ENCODE measurements at places on chromosomes 16 and 17.

DNA sequence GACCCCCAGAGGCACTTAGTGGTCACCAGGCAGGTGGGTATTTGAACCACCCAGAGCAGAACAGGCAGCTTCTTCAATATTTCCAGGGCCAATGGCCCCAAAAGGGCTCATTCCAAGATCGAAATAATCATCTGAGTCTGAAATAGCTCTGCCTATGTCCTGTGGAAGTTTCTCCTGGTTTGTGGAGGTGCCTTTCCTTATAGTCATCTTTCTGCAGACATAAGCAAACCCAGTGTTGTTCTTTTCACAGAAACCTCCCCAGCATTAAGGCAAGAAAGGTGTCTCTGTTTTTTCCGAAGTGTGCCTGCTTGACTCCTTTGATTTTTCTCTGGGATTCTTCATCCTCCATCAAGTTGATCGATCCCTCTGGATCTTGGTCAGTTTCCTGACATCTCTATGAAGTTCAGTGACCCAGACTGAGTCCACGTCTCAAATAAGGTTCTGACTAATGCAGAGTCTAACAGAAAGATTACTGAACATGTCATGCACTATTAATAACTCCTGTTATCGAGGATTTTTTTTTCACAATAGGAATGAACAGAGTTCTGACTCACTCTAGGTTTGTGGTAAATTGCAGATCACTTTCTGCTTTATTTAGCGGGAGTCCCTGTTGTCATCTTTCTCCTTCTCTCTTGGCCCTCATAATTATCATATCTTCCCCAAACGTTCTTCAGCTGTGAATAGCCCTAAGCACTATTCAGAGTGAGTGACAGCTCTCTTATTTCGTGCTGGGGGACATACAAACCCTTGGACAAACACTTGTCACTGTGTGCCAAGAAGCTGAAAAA is 1.5 kb downstream of the LRRC3C start:
- no peak for DNase-seq

DNA sequence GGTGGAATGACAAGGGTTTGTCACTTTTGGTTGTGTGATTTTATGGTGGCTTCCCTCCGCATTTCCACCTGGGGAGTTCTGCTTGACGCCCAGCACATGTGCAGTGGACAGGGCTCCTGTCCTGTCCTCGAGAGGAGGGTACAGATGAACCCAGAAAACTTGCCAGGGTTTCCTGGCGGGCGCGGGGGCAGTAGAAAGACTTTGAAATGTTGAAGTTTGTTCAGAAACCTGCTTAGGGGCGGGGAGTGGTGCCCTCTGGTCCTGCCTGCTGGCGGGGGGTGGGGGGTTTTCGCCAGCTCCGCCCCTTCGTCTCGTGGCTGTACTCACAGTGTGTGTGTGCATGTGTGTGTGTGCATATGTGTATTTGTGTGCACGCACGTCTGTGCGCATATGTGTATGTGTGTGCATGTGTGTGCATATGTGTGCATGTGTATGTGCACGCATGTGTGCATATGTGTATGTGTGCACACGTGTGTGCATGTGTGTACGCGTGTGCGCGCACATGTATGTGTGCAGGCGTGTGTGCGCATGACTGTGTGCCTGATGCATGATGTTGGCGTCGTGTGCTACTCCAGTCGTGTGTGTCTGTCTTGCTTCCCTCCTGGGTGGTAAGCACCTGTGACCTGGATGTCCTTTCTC is 6.8 kb downstream of the FN3KRP start:
- no peak for DNase-seq

DNA sequence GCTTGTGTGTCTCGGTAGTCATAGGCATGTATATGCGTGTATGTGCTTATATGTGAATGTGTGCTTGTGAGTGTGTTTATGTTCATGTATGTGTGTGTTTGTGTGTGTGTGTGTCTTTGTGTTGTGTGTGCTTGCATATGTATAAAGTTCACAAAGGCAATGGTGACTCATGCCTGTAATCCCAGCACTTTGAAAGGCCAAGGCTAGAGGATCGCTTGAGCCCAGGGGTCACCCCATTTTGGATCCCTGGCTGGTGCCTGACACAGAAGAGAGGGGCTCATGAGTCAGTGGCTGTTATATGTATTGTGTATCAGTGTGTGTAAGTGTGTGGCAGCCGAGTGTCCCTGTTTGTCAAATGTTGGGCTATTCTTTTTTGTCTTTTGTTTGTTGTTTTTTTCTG is 69.3 kb downstream of the ABCC1 start:
- no peak for DNase-seq

GRCh38 chr16:64589836-64590235 is 532.0 kb downstream of the CDH11 start:
- DNase-seq: no peak

DNA sequence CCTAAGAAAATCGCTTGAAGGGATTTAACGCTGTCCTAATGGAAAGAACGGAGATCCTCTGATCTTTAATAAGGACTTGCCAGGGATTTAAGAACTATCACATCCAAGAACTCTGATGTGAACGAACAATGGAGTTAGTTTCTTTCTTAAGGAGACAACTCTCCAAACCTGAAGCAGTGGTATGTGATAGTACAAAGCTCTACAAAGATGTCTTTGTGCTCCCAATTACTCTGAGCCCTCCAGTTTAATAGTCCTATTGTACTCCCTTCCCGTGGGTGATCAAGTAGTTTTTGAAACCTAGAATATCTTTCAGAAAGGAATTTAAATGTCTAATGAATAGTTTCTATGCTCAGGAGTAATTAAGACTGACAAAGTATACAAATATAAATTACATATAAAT is 123.8 kb downstream of the FTO start:
- DNase-seq: no peak

GRCh38 chr17:31566992-31567373 is 175.5 kb downstream of the RAB11FIP4 start:
- no peak for DNase-seq

GRCh38 chr17:67281053-67281452 is 36.1 kb upstream of the HELZ start:
- no peak for DNase-seq

- no peak for DNase-seq
Measured at GRCh38 chr16:1354815-1355540, 3.2 kb downstream of the GNPTG start.

DNA sequence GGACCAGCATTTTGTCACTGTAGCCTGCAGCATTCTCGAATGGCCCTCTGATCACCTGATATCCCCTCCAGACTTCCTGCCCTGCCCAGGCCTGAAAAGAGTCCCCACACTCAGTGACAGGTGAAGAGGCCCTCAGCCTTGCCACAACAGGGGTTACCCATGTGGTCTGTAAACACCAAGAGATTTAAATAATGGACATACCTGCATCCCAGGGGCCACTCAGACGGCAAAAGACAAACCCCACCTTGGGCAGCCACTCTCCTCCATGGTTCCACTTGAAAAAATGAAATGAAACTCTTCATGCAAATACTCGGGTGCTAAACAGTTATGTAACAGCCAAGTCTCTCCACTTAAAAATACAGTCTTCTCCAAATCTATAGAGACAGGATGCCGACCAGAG is 22.9 kb upstream of the PECAM1 start:
- DNase-seq: no peak

DNA sequence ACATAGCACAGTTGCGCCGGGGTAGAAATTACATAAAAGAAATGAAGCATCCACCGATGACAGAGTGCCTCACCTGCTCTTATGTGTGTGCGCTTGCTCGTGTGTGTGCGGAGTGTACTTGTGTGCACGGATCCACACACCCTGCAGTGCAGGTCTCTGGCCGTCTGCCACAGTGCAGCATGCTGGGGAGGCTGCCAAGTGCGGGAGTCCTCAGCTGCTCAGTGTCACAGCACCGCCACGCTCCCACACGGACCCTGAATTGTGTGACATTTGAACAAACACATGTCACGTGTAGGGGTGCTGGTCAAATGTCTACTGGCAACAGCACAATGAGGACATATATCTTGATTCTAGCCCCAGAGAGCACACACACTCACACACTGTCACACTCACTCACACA is 243.0 kb upstream of the MYOCD start:
- DNase-seq: no peak

- no peak for DNase-seq
Measured at GRCh38 chr16:3856367-3857141, 24.0 kb downstream of the CREBBP start.

- DNase-seq: no peak
Measured at GRCh38 chr16:15601212-15601879, 41.6 kb downstream of the MARF1 start.

GRCh38 chr17:80119271-80119791 is 17.9 kb downstream of the GAA start:
- no peak for DNase-seq

- no peak for DNase-seq
Measured at GRCh38 chr17:40018211-40019121, 3.2 kb downstream of the CSF3 start.

DNA sequence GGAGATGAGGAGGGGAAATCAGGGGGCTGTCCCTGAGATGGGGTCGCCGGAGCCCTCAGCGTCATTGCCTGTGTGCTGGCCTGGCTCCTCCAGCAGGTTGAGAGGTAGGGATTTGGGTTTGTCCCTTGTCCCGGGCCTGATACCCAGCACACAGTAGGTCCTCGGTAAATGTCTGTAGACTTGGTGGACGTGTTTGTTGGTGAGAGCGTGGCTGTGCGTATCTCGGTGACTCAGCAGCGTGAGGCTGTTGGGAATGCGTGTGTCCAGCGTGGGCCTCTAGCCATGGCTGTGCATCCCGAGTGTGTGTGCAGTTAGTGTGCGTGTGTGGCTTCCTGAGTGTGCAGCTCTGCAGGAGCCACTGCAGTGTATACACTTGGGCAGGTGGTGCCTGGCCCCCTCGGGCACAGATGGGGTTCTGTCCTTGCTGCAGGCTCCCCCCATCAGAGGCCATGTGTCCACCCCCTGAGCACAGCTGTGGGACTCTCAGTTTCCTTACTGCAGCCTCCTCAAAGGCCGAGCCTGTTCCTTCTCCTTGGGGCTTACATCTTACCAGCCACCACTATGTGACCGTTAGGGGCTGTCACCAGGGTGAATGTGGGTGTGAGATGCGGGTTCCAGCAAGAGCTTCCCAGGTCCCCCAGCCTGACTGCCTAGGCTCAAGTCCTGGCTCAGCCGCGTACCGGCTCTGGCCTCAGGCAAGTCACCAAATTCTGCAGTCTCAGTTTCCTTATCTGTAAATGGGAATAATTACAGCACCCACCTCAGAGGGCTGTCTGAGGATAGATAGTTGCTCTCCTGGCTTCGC is 5.7 kb downstream of the NECAB2 start:
- no peak for DNase-seq

GRCh38 chr16:60214311-60214710 is 1480.2 kb upstream of the GOT2 start:
- DNase-seq: no peak

DNA sequence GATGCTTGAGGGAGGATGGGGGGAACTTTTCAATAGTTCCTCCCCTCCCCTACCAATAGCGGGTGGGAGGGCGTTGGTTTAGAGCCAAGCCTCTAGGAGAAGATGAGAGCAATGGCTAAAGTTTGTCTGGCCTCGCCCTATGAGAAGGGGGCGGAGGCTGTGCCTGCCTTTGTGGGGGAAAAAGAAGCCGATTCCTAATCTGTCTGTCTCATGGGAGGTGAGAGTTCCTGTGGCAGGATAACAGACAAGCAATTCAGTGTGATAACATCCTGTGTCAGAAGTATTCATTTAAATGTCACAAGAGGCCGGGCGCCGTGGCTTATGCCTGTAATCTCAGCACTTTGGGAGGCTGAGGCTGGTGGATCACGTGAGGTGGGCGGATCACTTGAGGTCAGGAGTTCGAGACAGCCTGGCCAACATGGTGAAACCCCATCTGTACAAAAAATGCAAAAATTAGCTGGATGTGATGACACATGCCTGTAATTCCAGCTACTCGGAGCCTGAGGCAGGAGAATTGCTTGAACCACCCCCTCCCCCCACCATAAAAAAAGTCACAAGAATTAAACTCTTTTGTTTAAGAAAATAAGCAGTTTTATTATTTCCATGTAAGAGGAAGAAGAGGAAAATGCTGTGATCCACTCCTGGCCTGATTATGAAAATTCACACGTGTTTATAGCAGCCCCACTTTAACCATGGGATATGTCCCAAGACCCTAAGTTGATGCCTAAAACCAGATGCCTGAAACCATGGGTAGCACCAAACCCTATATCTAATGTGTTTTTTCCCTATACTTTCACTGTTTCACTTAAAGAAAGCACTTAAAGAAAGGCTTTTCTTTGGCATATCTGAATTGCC is 1.7 kb downstream of the SLFN5 start:
- no peak for DNase-seq

DNA sequence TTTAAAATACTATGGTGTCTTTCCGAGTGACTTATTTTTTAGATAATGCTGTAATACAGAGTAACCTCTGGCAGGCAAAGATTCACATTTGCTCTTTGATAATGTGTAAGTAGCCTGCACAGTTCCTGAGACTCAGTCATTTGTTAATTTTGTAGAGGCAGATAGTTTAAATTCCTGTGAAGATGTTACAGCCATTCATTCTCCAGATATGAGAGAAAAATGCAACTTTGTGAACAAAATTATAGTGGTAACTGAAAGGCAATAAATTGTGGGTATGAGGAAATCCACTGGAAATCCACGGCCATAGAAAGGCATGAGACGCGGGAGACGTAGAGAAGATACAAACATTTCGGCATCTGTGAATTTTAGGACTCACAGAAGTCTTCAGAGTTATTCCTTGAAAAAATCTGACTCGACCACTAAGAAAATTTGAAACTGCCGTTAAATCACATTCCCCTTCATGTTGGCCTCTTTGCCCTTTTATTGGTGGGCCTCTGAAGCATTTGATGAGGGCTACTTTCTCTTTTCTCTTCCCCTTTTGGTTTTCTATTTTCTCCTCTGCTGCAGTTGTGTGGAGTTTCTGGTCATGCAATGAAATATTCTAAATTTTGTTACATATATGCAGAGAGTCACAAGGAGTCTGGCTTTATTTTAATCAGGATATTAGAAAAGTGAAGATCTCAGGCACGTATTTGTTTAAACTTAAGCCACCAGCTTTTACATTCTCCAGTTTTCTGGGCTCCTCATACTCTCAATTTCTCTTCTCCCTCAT is 18.8 kb downstream of the HS3ST3A1 start:
- no peak for DNase-seq

DNA sequence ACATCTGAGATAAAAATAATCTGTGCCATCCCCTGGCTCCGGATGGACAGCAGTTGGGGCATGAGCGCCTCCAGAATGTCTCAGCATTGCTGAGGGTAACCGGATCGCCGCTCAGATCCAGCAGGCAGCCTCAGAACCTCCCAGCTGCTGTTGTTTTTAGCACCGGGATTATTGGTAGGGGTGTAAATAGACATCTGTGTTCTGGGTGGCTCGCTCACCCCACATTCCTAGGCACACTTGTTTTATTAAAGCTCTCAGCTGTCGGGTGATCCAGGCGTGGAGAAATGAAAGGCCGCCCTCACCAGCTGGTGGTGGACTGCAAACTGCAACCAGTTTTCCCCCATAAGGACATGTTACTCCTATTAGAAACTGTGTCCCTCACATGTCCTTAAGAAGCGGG is 32.1 kb downstream of the MYH3 start:
- DNase-seq: no peak

DNA sequence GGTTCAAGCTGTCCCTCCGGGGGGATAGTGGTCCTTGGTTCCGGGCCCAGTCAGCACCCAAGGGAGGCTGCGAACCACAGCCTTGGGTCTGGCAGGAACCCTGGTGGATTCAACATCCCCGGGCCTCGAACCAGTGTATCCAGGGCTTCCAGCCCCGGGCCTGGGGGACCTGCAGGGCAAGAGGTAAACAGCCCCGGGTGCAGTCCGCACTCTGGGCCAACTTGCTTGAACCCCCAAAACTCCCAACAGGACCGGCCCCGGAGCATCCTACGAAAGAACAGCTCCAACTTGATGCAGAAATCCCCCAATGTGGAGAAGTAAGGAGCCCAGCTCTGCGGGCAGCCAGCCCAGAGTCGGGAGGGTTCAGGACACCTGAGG is 1.5 kb upstream of the NEURL4 start:
- DNase-seq: no peak

- DNase-seq: no peak
Measured at GRCh38 chr16:85302018-85302847, 190.0 kb upstream of the CIBAR2 start.

All from substantia nigra (tissue), 51 donors.